ENCODE measurements at places on chromosomes 6 and 20.

GRCh38 chr6:3449750-3450305, 7.0 kb downstream of the SLC22A23 start:
- DNase-seq: no peak

GRCh38 chr6:150316936-150317335, 51.9 kb upstream of the IYD start:
- no peak for DNase-seq

DNA sequence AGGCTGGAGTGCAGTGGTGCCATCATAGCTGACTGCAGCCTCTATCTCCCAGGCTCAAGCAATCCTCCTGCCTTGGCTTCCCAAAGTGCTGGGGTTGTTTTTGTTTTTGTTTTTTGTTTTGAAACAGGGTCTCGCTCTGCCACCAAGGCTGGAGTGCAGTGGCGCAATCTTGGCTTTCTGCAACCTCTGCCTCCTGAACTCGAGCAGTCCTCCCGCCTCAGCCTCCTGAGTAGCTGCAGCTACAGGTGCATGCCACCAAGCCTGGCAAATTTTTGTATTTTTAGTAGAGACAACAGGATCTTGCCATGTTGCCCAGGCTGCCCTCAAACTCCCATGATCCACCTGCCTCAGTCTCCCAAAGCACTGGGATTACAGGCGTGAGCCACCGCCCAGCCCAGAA, 4.2 kb downstream of the C6orf132 start:
- no peak for DNase-seq

GRCh38 chr6:149031859-149032598, 285.2 kb downstream of the UST start:
- DNase-seq: no peak

- no peak for DNase-seq
Observed at GRCh38 chr20:22795433-22795832, 211.1 kb upstream of the FOXA2 start.

DNA sequence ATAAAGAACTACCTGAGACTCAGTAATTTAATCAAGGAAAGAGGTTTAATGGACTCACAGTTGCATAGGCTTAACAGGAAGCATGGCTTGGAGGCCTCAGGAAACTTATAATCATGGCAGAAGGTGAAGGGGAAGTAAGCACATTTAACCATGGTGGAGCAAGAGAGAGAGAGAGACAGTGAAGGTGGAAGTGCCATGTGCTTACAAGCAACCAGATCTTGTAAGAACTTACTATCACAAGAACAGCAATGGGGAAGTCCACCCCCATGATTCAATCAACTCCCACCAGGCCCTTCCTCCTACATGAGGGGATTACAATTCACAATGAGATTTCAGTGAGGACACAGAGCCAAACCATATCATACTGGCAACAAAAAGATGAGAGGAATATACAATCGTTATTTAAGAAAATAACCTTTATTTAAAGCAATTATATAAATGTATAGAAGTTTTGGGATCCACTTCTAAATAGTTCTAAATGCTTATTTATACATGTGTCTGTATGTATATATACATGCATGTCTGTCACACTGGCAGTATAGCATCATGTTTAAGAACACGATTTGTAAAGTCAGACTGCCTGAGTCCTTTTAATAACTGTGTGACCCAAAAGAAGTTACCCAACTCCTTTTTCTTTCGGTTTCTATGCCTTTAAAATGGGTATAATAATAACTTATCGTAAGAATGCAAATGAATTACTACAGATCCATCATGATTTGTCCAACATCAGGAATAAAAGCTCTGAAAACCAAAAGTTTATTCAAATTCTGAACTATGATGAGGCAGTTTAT, 255.7 kb upstream of the THEMIS start:
- DNase-seq: no peak

- no peak for DNase-seq
Observed at GRCh38 chr6:136751991-136752390, 40.3 kb downstream of the MAP3K5 start.

- no peak for DNase-seq
Observed at GRCh38 chr6:74654296-74654695, 551.6 kb downstream of the COL12A1 start.

- no peak for DNase-seq
Observed at GRCh38 chr20:63896264-63897105, 1.6 kb downstream of the DNAJC5 start.

GRCh38 chr6:37512400-37513011, 12.8 kb upstream of the CCDC167 start:
- DNase-seq: no peak

GRCh38 chr20:24148372-24148771, 159.8 kb upstream of the GGTLC1 start:
- DNase-seq: no peak

- DNase-seq: no peak
Observed at GRCh38 chr6:159565181-159565710, 127.8 kb downstream of the SOD2 start.

- no peak for DNase-seq
Observed at GRCh38 chr6:126433927-126434326, 94.0 kb downstream of the CENPW start.

- DNase-seq: no peak
Observed at GRCh38 chr20:45407783-45408645, at the start of gene DBNDD2. Gene DBNDD2 (plus strand): TSS chr20:45408289. CDS start chr20:45408468, 179 bp downstream.

Measured in cerebellar nuclear complex (tissue), 1 donor.